Neural progenitor cell (in vitro differentiated cells): ENCODE measurements at places on chromosomes 6 and 20. TPM values are rescaled to one million over a fixed set of nuclear protein-coding genes. Genes with fewer than 3 reads are reported as not detected.

NCOA7 gene
- total RNA-seq: 2.8 and 7.7 TPM in 2 replicates

SEL1L2 gene
- total RNA-seq: 0.77 and 2.5 TPM in 2 replicates

TAP2 gene
- total RNA-seq: 2.8 and 2.9 TPM in 2 replicates

LRRC73 gene
- 0.37 TPM in 1 of 2 replicates, not detected in the other for total RNA-seq

KIF25 gene
- 1.2 and 1.5 TPM in 2 replicates for total RNA-seq

SPATA2 gene
- total RNA-seq: 4.0 and 5.0 TPM in 2 replicates

MCCD1 gene
- total RNA-seq: not detected in 2 replicates

DNA sequence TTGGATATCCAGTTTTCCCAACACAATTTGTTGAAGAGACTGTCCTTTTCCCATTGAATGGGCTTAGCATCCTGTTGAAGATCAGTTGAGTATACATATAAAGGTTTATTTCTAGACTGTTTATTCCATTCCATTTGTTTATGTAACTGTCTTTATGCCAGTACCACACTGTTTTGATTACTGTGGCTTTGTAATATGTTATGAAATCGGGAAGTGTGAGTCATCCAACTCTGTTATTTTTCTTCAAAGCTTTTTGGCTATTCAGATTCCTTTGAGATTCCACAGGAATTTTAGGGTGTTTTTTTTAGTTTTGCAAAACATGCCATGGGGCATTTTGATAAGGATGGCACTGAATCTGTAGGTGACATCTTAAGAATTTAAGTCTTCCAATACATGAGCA lies 188.3 kb downstream of the BMP7 start:
- no peak overlapping the region for H3K4me3 ChIP-seq
- DNase-seq: no peak
- no peaks in the 10 kb centered on the region for H3K4me1 ChIP-seq

DNA sequence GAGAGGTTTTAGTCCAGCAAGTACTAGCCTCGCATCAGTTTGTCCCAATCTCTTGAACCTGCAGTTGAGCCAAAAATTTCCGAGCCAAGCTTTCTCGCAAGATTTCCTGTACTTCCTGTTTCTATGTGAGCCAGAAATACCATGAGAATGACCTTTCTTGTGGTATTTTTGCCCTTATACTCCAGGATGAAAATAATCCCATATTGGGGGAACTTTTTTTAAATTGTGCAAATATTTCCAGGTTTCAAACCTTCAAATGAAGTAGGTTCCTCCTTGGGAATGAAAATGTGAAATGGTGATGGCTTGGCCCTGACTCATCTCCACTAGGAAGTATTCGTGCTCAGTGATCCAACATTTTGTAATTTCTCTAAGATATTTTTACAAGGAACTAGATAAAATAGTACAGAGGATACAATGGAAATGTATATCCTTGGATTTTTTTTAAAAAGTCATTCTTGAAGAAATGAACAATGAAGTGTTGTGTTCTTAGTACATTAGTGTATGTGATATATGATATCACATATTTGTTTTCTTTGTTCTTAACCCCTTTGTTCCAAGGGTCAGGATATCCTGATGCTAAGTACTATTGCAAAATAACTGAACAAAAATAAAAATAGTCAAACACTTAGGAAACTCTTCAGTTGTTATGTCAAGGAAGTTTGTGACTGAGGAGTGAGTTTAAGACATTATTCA lies 184.0 kb downstream of the PDE7B start:
- no peaks in the 10 kb centered on the region for H3K36me3 ChIP-seq
- peaks cover 12% of the 10 kb centered on the region for H3K4me1 ChIP-seq
- no peaks in the 10 kb centered on the region for H3K27me3 ChIP-seq
- H3K27ac ChIP-seq: no peak overlapping the region
- no peak for DNase-seq

- no peak for DNase-seq
- H3K27ac ChIP-seq: no peak overlapping the region
- H3K36me3 ChIP-seq: peaks cover under 1% of the 10 kb centered on the region
- H3K27me3 ChIP-seq: no peaks in the 10 kb centered on the region
Observed at GRCh38 chr20:3042625-3043024, 797 bp upstream of the GNRH2 start.

- H3K27ac ChIP-seq: no peak overlapping the region
- DNase-seq: no peak
- H3K4me3 ChIP-seq: no peak overlapping the region
- H3K36me3 ChIP-seq: no peaks in the 10 kb centered on the region
Observed at GRCh38 chr6:95084867-95085266, 492.5 kb upstream of the MANEA start.

GRCh38 chr6:129516787-129517186 lies 193.2 kb downstream of the ARHGAP18 start:
- H3K4me3 ChIP-seq: no peak overlapping the region
- no peaks in the 10 kb centered on the region for H3K27me3 ChIP-seq
- H3K27ac ChIP-seq: no peak overlapping the region
- H3K4me1 ChIP-seq: peaks cover 5% of the 10 kb centered on the region

DNA sequence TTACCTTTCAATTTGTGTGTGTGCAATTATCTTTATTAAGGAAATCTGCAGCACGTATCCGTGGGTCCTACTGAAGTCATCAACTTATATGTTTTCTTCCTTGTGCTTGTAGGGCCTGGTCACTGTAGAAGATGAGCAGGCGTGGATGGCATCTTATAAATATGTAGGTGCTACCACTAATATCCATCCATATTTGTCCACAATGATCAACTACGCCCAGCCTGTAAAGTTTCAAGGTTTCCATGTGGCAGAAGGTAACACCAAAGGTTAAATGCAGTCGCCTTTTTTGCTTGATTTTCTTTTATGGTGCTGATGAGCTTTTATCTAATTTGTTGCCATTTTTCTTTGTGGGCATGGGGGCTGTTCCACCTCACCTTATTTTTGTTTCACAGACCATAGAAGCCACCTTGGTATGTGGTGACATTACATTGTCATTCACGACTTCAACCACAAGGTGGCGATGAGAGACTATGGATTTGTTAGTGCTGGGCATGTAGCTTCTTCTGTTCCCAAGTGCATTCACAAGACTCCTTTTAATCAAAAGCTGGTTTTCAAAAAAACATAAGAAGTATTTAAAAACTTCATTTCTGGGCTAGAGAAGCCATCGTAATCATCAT lies 106.5 kb upstream of the LAMP5 start:
- peak; percentile 67 for DNase-seq
- H3K27ac ChIP-seq: no peak overlapping the region
- no peak overlapping the region for H3K4me3 ChIP-seq
- H3K4me1 ChIP-seq: no peaks in the 10 kb centered on the region
